ENCODE measurements at places on chromosomes 7 and 10.

- DNase-seq = no peak
Measured at GRCh38 chr7:15490291-15490690, 71.5 kb downstream of the AGMO start.

GRCh38 chr10:24477915-24478314 lies 245.8 kb downstream of the ARHGAP21 start:
- no peak for DNase-seq

DNA sequence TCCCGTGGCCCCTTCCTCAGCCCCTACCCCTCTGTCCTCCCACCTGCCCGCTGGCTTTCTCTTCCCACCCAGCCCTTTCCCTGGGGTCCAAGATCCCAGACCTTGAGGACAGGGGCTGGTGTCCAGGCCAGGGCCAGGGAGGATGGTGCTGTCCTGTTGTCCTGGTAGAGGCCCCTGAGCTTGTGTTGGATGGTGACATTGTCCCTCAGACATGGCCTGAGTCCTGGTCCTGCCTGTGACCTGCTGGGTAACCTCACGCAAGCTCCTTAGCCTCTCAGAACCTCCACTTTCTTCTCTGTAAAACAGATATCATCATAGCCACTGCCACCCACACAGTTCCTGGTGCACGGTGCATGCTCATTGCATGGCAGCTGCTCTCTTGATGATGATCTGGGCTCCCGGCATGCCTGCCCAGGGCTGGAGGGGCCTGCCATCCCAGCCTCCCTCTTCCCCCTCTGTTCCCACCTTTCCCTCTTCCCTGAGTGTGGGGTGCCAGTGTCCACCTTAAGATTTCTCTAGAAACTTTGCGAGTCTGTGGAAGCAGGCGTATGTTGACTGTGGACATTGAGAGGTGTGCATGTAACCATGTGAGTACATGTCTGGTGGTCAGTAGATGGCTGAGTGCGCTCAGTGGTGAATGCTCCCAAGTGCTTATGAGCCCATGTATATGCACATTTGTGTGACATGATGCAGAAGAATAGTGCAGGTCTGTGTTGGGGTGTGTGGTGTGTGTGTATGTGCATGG lies 60.4 kb downstream of the NEURL1 start:
- DNase-seq = no peak

- DNase-seq = no peak
Measured at GRCh38 chr7:95905167-95905566, 132.8 kb downstream of the DYNC1I1 start.

DNA sequence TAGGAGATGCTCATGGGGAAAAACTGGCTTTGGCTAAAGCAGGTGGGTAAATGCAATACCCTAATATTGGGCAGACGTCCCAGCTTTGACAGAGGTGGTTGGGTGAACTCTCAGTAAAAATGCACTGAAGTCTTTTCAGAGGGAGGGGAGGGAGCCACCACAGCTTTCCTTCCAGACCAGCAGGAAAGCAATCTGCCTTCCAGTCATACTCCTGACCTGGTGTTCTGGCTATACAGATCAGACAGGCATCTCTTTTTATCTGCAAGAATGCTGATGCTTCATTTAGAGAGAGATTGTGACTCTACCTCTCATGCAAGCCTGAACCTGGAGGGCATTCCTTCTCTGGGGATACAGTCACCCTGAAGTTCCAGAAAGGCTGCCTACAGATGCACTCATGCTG lies 52.6 kb upstream of the ICA1 start:
- DNase-seq = no peak

GRCh38 chr7:140039066-140039465 lies 23.7 kb downstream of the PARP12 start:
- DNase-seq = no peak

GRCh38 chr7:6359021-6359420 lies 86.6 kb upstream of the CYTH3 start:
- no peak for DNase-seq

DNA sequence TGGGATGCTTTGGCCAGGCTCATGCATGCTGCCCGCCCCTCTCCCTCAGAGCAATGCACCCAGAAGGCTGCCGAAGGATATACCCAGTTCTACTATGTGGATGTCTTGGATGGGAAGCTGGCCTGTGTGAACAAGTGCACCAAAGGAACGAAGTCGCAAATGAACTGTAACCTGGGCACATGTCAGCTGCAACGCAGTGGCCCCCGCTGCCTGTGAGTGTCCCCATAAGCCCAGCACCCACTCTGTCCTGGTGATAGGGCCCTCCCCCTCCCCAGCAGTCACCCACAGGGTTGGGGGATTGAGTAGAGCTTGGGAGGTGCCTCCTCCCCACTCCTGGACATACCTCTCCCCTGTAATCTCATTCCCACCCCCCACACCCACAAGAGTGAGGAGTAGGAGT lies 7.0 kb upstream of the MUC17 start:
- no peak for DNase-seq

GRCh38 chr7:150902078-150903033 lies 50.0 kb downstream of the AOC1 start:
- DNase-seq = no peak

DNA sequence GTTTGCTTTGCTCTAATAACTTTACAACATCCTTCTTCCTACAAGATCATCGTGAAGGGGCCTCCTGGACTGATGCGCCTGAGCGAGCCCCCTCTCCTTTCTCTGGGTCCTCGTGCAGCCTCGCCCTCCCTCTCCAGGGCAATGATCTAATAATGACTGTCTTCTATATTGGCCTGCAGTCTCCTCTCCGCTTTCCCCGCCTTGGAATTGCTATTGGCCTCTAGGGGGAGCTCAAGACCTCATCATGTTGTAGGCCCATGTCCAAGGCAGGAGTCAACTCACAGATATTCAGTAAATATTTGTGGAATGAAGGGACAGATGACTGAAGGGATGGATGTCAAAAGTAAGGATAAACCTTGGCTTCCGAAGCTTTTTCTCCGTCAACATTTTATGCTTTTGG lies 1180.3 kb downstream of the TYW1 start:
- no peak for DNase-seq

DNA sequence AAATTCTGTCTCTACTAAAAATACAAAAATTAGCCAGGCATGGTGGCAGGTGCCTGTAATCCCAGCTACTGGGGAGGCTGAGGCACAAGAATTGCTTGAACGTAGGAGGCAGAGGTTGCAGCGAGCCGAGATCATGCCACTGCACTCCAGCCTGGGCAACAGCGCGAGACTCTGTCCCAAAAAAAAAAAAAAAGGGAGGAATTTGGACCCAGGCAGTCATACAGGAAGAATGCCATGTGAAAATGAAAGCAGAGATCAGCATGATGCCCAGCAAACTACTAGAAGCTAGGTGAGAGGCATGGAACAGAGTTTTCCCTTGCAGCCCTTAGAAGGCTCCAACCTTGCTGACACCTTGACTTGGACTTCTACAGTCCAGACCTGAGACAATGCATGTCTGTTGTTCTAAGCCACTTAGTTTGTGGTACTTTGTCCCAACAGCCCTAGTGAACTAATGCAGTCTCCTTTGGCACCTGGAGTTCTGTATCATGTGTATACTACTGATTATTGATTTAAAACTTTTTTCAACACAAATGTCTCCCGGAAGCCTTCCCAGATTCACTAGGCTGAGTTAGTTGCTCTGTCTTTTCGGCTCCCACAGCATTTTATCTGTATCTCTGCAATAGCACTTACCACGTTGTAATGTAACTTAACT lies 10.2 kb upstream of the BAG3 start:
- DNase-seq = no peak

- no peak for DNase-seq
Measured at GRCh38 chr7:653829-654764, 72.4 kb upstream of the DNAAF5 start.
